Heart left ventricle (tissue), 16 donors: ENCODE measurements at places on chromosomes 12 and 14. TPM values are rescaled to one million over a fixed set of nuclear protein-coding genes. Genes with fewer than 3 reads are reported as not detected.

The WNT1 gene
- total RNA-seq, result not detected

The ARHGAP9 gene
- 4.4 TPM for total RNA-seq

The BBS10 gene
- 9.6 TPM for total RNA-seq

The NEUROD4 gene
- total RNA-seq, result not detected

The SIRT4 gene
- total RNA-seq, result 5.1 TPM

The UNG gene
- total RNA-seq, result 24.0 TPM

The RPL10L gene
- total RNA-seq, result not detected

The GPR162 gene
- total RNA-seq, result 2.9 TPM

The AQP6 gene
- not detected for total RNA-seq

The MEG3 gene
- total RNA-seq, result 9.7 TPM

The LALBA gene
- not detected for total RNA-seq

The CLEC7A gene
- 1.8 TPM for total RNA-seq

The DCN gene
- total RNA-seq, result 598 TPM

The CLEC6A gene
- total RNA-seq, result not detected

The SLC5A8 gene
- not detected for total RNA-seq

The ITPR2 gene
- total RNA-seq, result 15.5 TPM

The ACYP1 gene
- 8.6 TPM for total RNA-seq

The LRFN5 gene
- 0.19 TPM for total RNA-seq

The TMEM132D gene
- not detected for total RNA-seq

The P2RX7 gene
- 0.58 TPM for total RNA-seq

The PTHLH gene
- 0.44 TPM for total RNA-seq

The CCDC177 gene
- not detected for total RNA-seq

The TMEM119 gene
- total RNA-seq, result 1.0 TPM

The HOXC6 gene
- total RNA-seq, result not detected

The ADAMTS20 gene
- not detected for total RNA-seq

The KRT6C gene
- not detected for total RNA-seq

The ENDOU gene
- 0.19 TPM for total RNA-seq

The TAS2R7 gene
- not detected for total RNA-seq

The SRP54 gene
- total RNA-seq, result 31.5 TPM

The REP15 gene
- 6.7 TPM for total RNA-seq

The MYL6 gene
- 523 TPM for total RNA-seq

The BDKRB2 gene
- 1.3 TPM for total RNA-seq

The POTEG gene
- total RNA-seq, result not detected

The KRT83 gene
- not detected for total RNA-seq

The P3H3 gene
- total RNA-seq, result 16.6 TPM

The LRP1-AS gene
- total RNA-seq, result not detected

The SERPINA9 gene
- not detected for total RNA-seq

The NPAS3 gene
- total RNA-seq, result 0.50 TPM

The TAS2R14 gene
- 1.0 TPM for total RNA-seq

The POTEM gene
- total RNA-seq, result not detected
